Right lung (tissue), 10 donors: ENCODE measurements at places on chromosomes 2 and 18. TPM values are rescaled to one million over a fixed set of nuclear protein-coding genes. Genes with fewer than 3 reads are reported as not detected.

DNA sequence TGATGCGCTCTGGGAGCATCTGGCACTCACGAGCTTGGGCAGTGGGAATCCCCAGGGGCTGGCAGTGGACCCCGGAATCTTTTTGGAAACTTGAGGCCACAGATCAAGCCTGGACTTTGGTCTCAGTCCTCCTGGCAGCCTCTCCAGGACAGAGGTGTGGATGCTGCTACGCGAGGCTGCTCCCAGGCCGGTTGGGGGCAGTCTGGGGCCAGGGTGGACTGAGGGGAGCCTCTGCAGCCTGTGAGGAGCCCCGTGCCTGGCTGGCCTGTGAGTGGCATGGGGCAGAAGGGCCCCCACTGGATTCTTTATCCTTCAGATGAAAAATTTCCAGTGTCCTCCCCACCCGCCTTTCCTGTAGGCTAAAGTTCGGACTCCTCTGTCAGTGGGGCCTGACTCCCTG lies 12.7 kb upstream of the DES start:
- no peak for DNase-seq

The BOLL gene
- polyA plus RNA-seq: 0.12 TPM

DNA sequence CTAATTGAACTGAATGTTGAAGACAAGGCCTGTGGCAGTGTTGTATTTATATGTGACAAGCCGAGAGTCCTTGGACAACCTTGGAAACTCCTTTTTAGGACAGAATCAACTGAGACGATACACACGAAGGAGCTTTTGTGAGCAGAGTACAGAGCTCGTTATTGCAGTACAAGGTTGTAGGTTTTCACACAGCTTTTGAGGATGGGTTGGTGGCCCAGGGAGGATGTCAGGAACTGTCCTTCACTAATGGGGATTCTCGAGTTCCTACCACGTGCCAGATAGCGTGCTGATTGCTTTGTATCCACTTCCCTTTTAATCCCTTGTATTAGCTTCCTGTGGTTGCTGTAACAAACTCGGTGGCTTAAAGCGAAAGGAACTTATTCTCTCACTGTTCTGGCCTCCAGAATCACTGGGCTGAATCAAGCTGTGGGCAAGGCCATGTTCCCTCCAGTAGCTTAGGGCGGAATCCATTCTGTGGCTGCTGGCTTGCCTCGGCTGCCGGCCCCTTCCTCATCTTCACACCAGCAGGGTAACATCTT lies 20.2 kb downstream of the INPP4A start:
- DNase-seq: no peak

DNA sequence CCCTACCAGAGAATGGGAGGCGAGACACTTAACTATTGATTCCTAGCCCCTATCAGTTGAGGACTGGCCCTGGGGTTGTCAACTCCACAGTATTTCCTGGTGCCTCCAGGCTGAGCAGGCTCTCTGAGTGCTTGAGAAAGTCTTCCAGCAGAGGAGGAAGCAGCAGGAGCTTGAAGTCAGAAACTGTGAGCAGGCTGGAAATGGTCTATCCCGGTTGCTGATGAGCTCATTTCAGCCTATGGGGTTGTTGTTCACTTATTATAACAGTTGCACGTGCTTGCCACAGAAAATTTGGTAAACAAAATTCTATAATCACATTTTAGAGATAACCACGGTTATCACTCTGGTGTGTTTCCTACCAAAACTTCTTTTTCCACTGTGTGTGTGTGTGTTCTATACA lies 254.7 kb upstream of the THUMPD2 start:
- DNase-seq: no peak

GRCh38 chr2:236993286-236993685 lies 92.4 kb upstream of the COPS8 start:
- DNase-seq: no peak

DNA sequence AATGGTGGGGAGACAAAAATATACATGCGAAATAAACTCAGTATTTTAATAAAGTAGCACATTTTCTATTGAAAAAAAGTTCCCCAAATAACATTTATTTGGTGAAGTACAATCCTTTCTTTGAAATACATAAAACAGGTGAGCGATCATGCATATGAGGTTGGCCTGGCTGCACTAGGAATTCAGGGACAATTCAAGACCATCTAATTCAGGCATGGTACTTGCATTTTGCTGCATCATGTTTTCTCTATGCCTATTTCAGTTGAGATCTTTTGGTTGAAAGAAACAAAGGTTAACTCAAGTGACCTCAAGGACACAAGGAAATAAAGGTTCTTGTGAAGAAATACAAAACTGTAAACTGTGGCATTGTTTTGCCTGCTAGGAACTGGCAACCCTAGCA lies 19.8 kb upstream of the TAF4B start:
- DNase-seq: no peak

The ABCB11 gene
- polyA plus RNA-seq: 0.14 TPM

- DNase-seq: no peak
Observed at GRCh38 chr2:110788976-110789375, 56.6 kb downstream of the ACOXL start.

DNA sequence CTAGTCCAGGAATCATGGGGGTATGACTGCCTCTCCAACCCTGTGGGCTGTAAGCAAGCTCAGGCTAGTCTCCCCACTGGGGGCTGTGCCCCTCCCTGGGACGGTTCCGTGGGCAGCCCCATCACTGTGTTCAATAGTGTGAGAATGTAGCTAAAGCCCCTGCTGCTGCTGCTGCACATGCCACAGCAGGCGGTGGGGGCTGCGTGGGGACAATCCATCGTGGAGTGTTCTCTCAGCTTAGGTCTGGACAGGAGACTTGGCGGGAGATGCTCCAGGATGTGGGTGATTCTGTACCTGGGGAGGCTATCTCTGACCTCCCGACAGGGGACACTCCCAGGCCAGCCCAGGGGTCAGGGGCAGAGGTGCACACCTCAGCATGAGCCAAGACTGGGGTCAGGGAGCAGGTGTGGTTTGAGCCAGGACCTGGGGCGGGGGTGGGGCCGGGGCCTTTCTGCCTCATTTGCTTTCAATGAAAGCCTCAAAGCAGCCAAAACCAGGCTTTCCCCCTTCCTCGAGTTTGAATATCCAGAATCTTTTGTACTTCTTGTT lies 10.2 kb downstream of the PKDCC start:
- no peak for DNase-seq

GRCh38 chr2:121149384-121149783 lies 135.6 kb downstream of the TFCP2L1 start:
- no peak for DNase-seq

The DNER gene
- polyA plus RNA-seq: 1.4 TPM

DNA sequence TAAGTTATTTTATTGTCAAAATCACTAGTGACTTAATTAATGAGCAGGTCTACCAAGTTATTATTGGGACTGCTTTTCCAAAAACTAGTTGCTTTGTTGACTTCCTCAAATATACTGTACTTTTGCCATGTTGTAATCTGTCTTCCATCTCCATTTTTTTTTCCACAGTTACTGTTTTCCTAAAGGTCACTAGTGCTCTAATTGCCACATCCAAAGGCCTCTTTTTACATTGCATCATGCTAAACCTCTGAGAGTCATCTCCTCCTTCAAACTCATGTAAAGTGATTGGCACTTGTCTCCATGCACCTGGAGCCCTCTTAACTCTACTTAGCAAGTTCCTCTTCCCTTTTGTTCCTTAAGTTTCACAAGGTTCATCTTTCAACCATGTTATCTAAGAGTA lies 11.8 kb downstream of the PMAIP1 start:
- DNase-seq: no peak

GRCh38 chr2:203619267-203619878 lies 84.3 kb upstream of the RAPH1 start:
- no peak for DNase-seq

DNA sequence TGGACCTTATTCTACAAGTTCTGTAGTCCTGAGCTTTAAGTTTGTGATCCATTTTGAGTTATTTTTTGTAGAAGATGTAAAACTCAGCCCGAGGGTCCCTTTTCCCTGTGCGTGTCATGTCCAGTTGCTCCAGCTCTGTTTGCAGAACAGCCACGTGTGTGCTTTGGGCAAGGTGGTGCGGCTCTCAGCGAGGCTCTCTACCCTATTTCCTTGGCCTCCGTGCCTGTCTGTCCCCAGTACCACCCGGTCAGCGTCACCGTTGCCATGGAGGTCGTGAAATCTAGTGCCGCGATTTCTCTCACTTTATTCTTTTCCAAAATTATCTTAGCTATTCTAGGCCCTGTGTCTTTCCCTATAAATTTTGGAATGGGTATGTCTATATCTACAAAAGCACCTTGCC lies 141.0 kb upstream of the CTDP1 start:
- DNase-seq: no peak

- DNase-seq: no peak
Observed at GRCh38 chr2:150532879-150533278, 45.4 kb upstream of the RND3 start.

DNA sequence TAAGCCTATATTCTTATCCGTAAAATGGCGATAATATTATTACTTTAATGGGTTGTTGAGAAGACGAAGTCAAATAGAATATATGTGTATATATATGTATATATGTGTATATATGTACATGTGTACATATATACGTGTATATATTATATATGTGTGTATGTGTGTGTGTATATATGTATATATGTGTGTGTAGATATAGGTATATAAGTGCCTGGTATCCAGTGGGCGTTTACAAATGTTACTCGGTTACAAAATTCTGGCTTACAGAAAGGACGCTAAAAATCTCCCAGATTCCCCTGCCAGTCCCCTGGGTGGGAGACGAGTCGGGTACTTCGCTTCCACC lies 295 bp upstream of the MTX2 start:
- DNase-seq: no peak

The SEMA4C gene
- polyA plus RNA-seq: 51.1 TPM

- no peak for DNase-seq
Observed at GRCh38 chr2:126894585-126895182, 4.0 kb upstream of the TEX51 start.

DNA sequence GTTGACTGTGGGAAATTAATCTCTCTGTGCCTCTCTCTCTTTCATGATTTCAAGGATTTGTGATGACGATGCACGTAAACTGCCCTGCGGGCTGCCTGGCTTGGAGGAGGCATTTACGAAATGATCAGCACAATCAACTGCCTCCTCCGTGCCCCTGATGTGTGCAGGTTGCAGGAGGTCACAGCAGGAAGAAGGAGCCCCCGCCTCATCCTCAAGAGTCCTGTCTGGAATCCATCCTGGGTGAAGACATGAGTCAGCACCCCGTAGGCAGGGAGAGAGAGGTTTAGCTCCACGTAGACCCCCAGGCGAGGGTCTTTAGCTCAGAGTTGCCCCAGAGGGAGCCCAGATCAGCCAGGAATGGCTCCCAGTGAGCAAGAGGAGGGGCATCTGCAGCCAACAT lies 17.1 kb upstream of the TEX51 start:
- no peak for DNase-seq

DNA sequence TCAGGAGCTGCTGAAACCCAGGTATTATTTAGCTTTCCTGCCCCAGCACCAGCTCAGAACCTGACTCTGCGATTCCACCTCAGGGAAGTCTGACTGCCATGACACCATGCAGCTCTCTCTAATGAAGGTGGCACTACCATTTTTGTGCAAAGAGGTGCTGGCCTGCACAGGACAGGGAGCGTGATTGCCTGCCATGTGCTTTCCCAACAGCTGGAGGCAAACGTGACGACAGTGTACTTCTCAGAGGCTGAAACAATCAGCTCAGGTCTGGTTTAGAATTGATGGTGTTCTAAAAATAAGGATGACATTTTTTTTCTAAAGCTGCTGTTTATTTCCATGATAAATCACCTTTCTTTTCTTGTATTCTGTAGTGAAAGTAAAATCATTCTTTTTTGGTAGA lies 75.2 kb upstream of the TTC39C start:
- DNase-seq: no peak

- DNase-seq: no peak
Observed at GRCh38 chr2:219210886-219211362, 4.3 kb downstream of the ZFAND2B start.

The RBM43 gene
- 15.1 TPM for polyA plus RNA-seq

DNA sequence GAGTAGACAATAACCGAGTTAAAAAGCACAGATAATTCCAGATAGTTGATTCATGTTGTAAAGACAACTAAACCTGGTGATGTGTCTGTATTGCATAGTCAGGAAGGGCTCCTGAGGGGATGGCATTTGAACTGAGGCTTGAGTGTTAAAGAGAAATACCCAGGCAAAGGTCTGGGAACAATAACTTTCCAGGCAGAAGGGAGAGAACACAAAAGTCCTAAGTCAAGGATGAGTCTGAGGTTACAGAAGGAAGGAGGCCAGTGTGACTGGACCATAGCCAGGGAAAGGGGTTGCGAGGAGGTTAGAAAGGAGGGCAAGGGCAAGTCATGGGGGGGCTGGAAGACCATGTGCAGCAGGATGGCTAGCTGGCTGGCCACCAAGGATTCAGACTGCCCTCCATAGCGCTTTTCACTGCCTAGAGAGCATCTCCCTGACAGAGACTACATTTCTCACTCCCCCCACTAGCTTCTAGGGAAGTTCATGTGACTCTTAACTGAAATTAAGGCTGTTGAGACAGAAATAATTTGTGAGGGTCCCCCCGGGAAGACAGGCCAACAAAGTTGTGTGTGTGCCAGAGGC lies 135.5 kb upstream of the CREB1 start:
- DNase-seq: no peak

The ALLC gene
- polyA plus RNA-seq: not detected

DNA sequence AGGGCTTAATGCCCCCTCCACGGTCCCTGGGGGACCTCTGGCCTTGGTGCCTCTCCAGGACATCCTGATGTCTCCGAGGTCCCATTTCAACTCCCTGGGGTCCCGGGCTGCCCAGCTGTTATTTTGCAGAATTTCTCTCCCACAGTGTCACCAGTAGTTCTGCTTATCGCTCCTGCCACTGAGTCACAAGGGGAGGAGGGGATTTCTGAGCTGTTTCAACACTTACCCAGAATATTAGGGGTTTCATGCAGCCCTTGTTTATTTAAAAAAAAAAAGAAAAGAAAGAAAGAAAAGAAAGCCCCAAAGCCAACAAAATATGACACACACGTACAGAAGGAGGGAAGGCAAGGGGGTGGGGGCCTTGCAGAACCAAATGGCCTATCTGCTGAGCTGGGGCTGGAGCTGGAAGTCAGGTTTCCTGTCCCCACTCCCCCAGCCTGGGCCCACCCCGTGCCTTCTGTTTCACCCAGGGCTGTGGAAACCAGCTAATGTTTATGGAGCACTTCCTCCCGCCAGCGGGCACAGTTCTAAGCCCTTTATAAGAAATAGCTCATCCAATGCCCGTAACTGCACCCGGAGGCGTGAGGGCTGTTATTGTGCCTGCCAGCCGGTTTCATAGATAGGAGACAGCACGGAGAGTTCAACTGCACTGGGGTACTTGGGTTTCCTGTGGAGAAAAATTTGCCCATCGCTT lies 8.4 kb upstream of the ARID5A start:
- DNase-seq: no peak

- no peak for DNase-seq
Observed at GRCh38 chr2:73969356-73969755, 15.4 kb upstream of the TET3 start.

The ATAD2B gene
- 28.7 TPM for polyA plus RNA-seq

DNA sequence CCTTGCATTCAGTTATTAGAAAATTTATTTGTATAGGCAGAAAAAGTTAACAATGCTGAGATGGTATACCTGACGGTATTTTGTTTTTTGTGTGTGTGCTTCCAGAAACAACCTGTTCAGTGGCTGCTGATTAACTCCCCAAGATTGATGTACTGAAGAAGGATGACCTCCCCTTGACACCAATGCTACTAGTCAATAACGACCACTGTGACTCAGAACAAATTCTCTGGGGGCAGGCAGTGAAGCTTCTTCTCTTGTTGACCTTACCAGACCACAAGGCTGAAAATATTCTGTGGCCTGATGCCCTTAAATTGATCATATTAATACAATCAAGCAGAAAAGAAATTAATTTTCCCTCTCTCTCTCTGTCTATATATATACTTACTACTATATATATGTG lies 1182.9 kb upstream of the CRIM1 start:
- no peak for DNase-seq
